T47D (cell line): ENCODE measurements at places on chromosomes 11 and 22.

DNA sequence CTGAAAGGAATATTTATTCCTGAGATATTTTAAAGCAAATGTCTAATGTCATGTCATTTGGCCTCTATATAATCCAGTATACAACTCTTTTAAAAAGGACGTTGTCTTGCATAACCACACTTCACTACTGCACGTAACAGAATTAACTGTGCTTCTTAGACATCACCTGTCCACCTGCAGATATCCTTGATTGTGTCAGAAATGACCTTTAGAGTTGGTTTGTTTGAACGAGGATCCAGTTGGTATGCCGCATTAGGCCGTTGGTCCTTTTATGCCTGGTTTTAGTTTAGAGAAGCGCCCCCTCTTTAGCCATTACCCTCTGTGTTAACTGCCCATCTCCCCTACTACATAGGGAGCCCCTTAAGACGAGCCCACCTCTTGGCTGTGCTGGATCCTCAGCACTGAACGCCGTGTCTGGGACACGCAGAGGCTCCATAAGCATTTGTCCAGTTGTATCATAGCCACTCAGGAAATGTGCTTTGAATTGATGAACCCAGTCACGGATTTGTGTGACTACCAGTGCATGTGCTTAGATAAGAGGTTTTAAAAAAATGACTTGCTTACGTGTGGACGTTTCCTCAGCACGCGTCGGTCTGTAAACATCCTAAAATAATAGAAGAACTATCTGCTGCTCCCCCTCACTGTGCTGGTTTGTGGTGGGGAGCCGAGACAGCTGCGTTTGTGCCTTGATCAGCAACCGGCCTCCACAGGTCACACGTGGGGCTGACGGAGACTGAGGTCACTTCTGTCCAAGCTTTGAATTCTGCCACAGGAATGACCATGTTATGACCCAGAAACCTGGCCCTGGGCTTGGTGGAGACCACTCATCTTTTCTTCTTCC lies 4.0 kb downstream of the MICAL2 start:
- DNase-seq = no peak

- no peak for DNase-seq
These were observed 139.9 kb upstream of the PLET1 start for GRCh38 chr11:112400476-112401014.

- peak; percentile 77 for DNase-seq
These were observed 429 bp downstream of the SLC39A13 start for GRCh38 chr11:47408598-47409439.

DNA sequence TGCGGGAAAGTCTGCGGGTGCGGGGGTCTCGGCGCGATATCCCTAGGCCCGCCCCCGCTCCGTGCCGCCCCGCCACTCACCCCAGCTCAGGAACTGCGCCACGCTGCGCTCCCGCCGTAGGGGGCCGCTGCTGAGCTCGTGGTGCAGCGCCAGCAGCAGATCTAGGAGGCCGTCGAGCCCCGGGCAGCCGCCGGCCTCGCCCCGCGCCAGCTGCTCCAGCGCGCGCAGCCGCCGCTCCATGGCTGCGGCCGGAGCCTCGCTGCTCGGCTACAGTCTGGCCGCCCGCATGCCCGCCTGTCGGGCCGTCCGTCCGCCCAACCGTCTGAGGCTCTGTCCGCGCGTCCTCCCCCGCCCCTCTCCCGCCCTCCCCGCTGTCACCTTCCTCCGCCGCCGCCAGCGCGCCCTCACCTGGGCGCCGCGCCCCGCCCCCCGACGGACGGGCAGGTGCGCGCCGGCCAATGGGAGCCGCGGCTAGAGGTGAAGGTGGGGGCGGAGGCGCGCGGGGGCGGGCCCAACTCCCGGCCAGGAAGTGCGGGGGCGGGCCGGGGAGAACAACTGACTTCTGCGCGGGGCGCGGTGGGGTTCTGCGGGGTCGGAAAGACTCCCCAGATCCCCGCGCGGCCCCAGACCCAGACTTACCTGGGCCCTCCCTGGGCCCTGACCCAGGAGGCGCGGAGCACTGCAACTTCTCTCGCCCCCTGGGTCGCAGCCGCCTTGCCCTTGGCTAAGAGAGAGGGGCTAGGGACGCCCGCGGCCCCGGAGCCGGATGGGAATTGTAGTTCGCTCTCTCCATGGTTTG lies at the start of gene CDC42BPG:
TSS of gene CDC42BPG (minus strand) at position 324 of the 799 bp plus-strand sequence. CDS start at position 240, 84 bp downstream.
- DNase-seq = peak; percentile 96

- DNase-seq = no peak
These were observed 60.3 kb upstream of the POU2AF2 start for GRCh38 chr11:111185266-111185665.

DNA sequence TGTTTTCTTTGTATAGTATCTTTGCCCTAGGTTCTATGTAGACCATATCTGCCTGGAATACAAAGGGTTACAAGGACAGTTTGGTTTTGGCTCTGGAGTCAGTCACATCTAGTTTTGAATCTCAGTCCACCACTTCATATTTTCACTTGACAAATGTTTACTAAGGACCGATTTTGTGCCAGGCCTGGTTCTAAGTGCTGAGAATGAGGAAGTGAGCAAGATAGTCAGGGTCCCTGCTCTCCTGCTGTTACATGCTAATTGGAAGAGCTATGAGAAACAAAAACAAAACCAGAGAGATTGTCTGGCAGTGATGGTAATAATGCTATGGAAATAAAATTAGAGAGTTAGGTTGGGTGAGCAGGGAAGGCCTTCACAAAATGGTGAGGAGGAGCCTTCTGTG lies 66.1 kb upstream of the ARHGAP20 start:
- DNase-seq = no peak

DNA sequence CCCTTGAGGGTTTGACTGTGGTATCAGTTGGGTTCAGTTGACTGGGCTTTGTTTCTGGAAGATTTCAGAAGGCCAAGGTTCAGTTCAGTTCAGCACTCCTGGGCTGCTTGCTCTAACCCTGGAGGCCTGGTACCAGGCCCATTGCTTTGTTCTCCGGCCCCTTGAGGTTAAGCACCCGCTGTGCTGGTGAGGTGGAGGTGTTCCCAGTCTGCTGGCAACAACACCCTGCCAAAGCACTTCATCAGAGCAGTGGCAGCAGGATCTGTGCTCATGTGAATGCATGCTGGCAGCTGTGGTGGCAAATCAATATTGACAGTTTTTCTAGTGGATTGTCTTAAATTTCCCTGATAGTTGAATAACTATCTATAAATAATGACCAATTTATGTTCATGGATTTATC lies 3.8 kb upstream of the SCGB1D1 start:
- DNase-seq = no peak

DNA sequence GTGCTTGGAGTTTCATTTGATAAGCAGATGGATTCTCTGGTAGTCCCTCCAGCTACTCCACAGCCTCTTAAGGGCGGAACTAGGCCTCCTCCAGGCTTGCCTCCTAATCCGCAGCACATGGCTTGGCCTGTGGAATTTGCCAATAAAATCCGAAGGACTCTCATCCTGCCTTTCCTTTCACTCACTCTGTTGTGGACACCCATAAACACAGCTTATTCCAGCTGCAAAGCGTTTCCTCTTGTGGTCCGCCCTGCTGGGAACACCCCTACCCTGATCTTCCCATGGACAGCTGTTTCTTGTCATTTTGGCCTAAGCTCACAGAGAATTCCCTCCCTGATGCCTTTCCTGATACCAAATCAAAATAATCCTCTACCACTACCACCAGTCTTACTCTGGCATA lies 546.2 kb downstream of the NTM start:
- DNase-seq = no peak

DNA sequence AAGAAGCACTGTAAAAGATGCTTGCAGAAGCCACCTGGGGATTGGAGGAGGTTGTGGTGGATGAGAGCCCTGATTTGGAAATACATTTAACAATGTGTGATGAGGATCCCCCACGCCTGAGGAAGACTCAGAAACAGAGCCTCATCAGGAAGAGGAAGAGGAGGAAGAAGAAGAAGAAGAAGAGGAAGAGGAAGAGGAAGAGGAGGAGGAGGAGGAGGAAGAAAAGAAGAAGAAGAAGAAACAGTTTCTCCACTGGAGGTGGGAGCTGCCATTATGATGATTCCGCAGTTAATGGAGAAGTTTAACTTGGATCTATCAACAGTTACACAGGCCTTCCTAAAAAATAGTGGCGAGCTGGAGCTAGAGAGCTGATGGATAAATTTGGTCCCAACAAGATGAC lies 50.1 kb downstream of the CECR2 start:
- DNase-seq = no peak

GRCh38 chr22:23256171-23256932 lies 76.0 kb downstream of the BCR start:
- DNase-seq = no peak

GRCh38 chr11:28900427-28900826 lies 792.2 kb downstream of the METTL15 start:
- DNase-seq = no peak

GRCh38 chr11:2120359-2121100 lies 18.7 kb downstream of the IGF2 start:
- no peak for DNase-seq

DNA sequence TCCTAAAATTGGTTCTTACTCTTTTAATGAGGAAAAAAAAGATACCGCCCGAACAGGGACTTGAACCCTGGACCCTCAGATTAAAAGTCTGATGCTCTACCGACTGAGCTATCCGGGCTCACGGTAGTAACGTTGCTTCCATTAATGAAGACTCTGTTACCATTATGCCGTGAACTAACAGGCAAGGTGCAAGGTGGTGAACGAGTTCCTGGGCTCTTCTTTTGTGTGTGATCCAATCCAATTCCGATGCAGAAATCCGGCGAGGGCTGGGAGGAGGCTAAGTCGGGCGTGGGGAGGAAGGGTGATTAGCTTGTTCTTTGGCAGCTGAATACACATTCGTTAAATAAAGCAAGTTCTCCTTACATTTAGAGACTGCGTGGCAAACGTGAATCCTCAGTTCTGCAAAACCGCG lies 49.0 kb downstream of the OR4D9 start:
- peak; percentile 38 for DNase-seq

DNA sequence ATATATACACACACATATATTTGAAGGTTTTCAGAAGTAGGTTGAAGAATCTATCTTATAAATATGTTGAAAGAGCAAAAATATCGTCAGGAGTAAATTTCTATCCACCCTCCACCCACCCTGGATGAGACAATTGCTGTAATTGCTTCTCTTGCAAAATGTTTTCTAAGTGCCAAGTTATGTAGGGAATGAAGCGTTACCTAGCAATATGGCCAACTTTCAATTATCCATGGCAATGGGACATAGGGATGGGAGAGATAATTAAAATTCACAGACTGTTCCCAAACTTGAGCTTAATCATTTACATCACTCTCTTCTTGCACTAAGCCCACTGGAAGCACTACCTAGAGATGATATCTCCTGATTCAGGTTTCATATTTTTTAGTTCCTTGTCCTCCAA lies 806.2 kb upstream of the RAG2 start:
- DNase-seq = no peak

DNA sequence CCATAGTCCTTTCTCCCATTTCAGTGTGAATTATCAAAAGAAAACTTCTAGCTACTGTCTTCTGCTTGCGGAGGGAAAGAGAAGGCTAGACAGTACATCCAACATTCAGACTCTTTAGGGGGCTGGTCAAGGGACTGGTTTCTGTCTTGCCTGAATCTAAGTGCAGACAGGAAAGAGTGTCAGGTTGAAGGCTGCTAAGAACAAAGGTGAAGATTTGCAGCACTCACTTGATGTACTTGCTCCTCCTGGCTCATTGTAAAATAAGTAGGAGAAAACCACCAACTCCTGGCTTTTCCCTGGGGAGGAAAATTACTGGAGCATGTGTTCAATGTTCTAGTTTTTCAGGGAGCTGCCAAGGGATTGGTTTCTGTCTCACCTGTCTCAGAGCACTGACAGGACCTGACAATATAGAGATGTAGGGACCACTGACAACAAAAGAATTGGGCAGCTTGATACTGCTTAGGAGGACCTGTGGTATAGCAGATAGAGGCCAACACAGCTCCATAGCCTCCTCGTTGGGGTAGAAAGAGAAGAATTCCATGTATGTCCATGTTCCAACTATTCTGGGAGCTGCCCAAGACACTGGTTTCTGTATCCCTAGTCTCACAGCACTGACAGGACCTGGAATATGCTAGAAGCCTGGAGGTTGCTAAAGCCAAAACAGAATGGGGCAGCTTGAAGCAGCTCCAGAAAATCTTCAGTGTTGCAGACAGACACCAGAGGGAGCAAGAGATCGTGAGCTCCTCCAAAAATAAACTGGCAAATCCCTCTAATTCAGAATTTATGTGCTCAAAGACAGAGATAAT lies 39.7 kb upstream of the MMP12 start:
- DNase-seq = peak; percentile 45

DNA sequence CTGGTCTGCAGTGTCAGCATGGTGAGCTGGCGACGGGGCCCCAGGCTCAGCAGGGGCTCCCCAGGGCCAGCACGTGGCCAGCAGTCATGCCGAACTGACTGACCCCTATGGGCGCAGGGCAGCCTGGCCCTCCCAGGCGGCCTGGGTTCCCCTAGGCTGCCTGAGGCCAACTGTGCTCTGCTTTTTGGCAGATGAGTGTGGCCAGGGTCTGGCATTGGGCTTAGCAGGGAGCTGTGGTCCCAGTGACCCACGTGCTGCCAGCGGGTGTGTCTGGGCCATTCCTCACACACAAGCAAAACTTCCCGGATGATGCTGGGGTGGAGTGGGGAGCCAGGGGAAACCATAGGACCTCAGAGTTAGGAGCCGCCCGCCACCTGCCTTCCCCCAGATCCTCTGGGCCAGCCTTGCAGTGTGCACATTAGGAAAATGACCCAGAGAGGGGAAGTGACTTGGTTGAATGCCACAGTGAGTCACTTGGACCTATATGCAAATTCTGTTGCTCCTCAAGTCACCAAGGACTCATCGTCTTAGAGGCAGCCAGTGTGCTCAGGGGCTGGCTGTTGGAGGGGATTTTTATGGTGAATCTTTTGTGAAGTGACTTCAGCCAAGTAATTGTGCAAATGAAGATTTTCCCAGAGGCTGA lies 6.5 kb downstream of the ADORA2A start:
- no peak for DNase-seq

- no peak for DNase-seq
These were observed 463.3 kb downstream of the SOX6 start for GRCh38 chr11:15893080-15893492.

DNA sequence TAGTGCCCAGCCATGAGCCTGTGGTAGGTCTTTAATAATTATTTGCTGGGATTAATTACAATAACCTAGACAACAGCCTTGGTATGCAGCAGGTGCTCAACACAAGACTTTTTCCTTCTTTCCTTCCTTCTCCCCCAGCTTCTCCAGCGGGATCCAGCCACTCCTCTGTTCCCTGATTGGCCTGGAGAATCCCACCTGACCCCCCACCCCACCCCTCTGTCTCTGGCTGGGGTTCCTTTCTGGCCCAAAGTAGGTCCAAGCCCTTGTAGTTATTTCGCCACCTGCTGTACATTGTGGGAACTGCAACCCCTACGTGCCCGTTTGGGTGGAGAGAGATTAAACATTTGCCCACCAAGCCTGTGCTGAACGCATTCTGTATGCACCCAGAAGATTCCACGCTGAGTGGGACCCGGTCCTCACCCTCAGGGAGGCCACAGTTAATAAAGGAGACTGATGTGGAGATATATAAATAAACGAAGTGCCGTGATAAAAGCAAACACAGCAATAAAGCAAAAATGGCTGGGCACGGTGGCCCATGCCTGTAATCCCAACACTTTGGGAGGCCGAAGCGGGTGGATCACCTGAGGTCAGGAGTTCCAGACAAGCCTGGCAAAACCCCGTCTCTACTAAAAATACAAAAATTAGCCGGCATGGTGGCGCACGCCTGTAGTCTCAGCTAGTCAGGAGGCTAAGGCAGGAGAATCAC lies 32.1 kb upstream of the DGKZ start:
- DNase-seq = peak; percentile 92
